ENCODE measurements at places on chromosomes 5 and 9.

- DNase-seq = no peak
These were observed 318.4 kb downstream of the IRX2 start for GRCh38 chr5:2433086-2433485.

DNA sequence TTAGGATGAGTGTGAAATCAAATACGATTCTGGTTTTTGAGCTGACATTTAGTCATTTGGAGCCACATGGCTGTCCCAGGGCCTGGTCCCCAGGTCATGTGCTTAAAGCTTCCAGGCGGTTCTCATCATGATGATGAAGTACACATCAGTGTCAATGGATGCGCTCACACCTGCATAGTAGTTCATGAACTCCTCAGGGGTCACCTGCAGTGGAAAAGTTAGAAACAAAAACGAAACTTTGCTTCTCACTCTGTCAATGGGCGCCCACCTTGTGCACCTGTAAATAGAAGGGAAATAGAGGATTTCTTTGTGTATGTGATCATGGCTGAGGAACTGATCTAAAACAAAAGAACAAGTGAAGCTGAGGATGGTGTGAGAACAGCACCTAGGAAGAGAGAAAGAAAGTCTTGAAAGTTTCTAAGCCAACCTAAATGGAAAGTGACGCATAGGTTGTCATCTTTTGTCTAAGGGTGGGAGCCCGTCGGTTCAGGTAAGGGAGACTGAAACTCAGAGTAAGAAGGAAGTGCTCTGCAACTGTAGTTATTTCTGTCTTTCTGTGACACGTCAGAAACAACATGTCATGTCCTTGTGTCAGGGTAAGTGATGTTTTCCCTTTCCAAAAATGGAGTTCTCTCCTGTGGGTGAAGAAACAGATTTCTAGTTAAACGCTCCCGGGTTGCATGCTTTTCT is 33.8 kb downstream of the CAPSL start:
- DNase-seq = no peak

GRCh38 chr9:74245866-74246497 is 251.2 kb upstream of the RORB start:
- no peak for DNase-seq

DNA sequence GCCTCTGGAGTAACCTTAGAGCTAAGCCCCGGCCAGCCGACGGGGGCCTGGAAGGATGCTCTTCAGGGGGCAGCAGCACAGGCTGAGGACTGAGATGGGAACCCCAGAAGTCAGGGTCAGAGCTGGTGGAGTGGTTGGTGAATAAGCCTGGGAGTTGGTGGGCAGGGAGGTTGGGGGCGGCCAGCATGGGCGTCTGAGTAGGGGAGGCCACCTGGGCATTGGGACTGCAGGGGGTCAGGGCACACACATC is 14.4 kb downstream of the NINJ1 start:
- DNase-seq = no peak

DNA sequence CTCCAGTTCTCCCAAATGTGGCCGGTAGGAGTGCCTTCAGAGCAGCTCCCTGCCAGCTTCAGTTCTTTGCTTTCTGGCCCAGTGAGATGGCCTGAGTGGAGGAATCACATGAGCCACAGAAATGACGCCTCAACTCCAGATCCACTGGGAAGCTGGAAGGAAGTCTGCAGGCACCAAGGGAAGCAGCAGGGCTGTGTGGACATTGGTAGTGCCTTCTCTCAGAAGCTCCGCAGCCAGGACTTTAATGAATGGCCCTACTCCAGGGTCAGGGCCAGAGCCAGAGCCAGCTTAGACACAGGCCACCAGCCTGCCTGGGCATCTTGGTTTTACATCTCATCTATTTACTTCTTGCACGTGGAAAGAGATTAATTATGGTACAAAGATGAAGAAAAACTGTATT is 12.0 kb upstream of the PSMB7 start:
- DNase-seq = no peak

DNA sequence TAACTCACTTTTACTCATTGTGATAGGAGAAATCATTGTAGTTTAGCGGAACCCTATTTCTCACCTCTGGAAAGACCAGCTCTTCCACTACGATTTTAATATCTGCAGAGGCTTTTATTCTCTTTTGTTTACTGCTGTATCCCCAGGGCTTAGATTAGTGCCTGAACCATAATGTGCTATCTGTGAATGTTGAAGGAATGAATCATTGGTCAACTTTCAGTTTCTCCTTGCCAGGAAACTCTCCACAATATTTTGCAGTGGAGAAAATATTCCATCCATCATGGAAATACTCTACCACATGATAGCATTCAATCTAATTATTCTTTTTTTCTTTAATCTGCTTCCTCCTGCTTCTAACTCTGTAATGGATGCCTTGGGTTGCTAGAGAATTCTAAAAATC is 263.5 kb upstream of the PTPRD start:
- no peak for DNase-seq

GRCh38 chr9:133971981-133972941 is 19.9 kb downstream of the VAV2 start:
- no peak for DNase-seq

DNA sequence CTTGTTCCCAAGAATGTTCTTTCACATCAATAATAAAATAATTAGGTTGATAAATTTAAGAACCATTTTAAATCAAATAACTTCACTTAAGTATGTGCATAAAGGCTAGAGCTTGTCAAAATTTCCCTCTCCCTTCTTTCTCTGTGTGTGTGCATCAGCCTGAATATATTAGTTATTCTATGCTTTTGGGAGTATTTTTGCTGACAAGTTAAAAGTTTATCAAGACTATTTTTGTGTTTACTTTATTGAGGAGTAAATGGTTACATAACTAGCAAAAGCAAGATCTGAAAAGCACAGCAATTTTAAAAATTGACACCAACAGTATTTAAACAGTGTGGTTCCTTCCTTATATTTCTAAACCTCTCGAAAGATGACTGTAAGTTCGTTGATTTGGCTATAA is 261.7 kb downstream of the ISL1 start:
- DNase-seq = no peak

- DNase-seq = no peak
These were observed 68.1 kb upstream of the SPOCK1 start for GRCh38 chr5:137567226-137567625.

GRCh38 chr5:59569608-59570334 is 323.8 kb downstream of the PDE4D start:
- DNase-seq = no peak

- DNase-seq = no peak
These were observed 518.9 kb downstream of the PRELID2 start for GRCh38 chr5:145316282-145316681.

DNA sequence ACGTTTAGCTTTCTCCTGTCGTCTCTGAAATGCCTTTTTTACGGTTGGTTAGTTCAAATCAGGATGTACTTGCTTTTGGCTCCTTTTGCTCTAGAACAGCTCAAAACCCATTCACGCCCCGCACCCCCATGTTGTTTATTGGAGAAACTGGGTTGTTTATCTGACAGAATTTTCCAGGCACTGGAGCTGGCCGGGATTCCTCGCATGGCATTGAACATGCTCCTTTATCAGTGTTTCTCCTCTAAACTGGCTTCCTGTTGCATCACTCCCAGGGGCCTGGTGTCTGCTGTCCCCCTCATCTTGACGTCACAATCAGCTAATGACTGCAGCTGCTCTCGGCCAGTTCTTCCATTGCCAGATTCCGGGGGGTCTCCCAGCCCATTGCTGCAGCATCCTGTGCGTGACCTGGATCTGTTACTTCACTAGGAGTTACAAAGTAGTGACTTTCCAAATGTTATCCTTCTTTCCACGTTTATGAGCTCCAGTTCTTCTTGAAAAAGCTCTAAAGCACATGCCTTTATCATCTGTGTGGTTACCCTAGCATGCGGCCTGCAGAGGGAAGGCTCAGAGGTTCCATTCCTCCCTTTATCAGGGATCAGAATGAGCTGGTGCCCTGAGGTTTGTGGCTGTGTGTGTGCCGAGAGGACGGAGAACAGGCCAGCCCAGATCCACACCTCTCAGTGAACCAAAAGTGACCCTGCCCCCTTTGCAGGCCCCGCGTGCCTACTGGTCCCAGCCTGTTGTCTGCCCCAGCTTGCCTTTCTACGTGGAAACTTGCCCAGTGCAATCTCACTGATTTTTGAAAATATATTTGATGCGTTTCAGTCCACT is 27.5 kb downstream of the FAM163B start:
- DNase-seq = no peak

GRCh38 chr9:133071484-133072150 is 9.8 kb downstream of the CEL start:
- DNase-seq = no peak

DNA sequence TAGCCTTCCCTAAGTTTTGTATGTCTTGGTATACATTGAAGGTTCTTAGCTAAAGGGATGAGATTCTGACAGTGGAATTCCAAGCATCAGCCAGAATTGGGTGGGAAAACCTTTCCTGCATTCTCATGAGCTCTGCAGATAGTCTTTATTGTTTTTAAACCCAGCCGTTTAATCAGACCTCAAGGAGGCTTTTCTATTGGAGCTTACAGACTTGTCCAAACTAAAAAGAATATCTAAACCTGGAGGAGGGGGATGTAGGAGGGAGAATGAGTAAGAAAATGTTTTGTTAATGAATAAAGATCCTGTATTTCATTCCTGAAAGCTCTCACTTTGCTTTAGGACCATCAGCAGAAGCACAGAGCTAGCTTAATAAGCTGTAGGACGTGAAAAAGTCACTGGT is 41.7 kb downstream of the EBF1 start:
- no peak for DNase-seq

GRCh38 chr5:6419340-6419852 is 29.3 kb upstream of the UBE2QL1 start:
- DNase-seq = no peak

GRCh38 chr5:55572020-55572419 is 37.3 kb upstream of the PLPP1 start:
- DNase-seq = no peak

GRCh38 chr9:385818-386398 is 171.2 kb downstream of the DOCK8 start:
- DNase-seq = peak; percentile 74

- no peak for DNase-seq
These were observed 64.2 kb upstream of the GPR151 start for GRCh38 chr5:146580237-146580636.

- DNase-seq = peak; percentile 23
These were observed 126.2 kb upstream of the PLCXD3 start for GRCh38 chr5:41636605-41637004.

- peak; percentile 37 for DNase-seq
These were observed 44.3 kb upstream of the GPR151 start for GRCh38 chr5:146560205-146560812.

DNA sequence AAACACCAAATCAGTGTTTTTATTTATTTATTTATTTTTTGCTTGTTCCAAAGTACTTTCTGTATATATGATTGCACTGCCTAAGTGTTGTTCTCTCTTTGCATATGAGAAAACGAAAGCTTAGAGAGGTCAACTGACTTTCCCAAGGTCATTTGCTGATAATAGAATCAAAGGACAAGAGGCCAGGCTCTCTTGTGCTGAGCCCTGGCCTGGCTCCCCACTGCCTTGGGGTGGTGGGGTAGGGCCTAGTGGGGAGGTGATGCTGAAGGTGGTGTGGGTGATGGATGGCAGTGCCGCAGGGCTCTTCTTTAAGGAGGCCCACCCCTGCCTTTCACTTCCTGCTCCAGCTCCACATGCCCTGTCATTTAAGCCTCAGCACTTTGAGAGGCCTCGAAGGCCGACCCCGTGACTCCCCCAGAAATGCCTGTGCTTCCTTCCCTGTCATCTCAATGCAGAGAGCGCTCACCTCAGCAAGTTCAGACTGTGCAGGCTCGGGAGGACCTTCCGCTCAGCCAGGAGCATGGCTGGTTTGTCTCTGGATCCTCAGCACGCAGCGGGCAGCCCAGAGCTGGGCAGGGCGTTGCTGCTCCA is 59.5 kb downstream of the SMIM23 start:
- DNase-seq = no peak

- no peak for DNase-seq
These were observed 236.3 kb downstream of the NSG2 start for GRCh38 chr5:174281855-174282254.

GRCh38 chr5:100731768-100732167 is 171.3 kb downstream of the ST8SIA4 start:
- DNase-seq = no peak

Measured in GM03348 (cell line).